ENCODE measurements at places on chromosomes 2 and 18.

GRCh38 chr2:196291873-196292800 is 120.8 kb upstream of the STK17B start:
- DNase-seq: no peak

DNA sequence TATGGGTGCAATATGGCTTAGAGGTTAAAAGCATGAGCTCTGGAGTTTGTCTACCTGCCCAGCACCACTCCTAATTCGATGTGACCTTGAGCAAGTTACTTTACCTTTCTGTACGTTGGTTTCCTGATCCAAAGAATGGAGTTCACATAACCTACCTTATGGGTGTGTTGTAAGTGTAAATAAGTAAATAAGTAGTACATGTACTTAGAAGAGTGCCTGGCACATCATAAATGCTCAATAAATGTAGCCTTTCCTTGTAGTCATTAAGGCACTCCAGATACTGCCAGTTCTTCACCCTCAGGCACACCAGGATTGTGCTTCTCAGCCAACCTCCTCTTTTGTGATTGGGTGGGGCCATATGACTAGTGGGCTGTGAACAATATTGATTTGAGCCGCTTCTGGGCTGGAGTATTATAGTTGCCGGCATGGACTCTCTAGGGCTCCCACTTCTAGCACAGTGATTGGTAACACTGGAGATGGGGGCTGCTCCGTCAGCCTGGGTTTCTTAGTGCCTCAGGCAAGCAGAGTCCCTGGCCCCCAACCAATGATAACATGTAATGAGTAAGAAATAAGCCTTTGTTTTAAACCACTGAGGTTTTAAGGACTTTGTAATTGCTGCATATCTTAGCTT is 101.7 kb upstream of the NOSTRIN start:
- no peak for DNase-seq

DNA sequence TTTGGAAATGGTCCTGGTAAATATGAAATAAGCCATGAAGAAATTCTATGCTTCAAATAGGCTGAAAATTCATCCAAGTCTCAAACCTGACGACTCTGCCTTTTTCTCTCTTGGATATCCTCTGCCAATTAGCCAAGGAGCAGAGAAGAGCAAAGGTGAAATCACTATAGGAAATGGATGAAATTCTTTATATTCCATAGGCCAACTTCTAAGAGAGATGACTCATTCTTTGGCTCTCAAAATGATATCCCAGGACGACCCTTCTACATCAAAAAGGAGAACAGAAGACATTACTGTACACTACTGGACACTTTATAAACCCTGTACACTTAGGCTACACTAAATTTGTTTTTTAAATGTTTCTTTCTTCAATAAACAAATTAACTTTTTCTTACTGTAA is 22.7 kb downstream of the PDE1A start:
- no peak for DNase-seq

DNA sequence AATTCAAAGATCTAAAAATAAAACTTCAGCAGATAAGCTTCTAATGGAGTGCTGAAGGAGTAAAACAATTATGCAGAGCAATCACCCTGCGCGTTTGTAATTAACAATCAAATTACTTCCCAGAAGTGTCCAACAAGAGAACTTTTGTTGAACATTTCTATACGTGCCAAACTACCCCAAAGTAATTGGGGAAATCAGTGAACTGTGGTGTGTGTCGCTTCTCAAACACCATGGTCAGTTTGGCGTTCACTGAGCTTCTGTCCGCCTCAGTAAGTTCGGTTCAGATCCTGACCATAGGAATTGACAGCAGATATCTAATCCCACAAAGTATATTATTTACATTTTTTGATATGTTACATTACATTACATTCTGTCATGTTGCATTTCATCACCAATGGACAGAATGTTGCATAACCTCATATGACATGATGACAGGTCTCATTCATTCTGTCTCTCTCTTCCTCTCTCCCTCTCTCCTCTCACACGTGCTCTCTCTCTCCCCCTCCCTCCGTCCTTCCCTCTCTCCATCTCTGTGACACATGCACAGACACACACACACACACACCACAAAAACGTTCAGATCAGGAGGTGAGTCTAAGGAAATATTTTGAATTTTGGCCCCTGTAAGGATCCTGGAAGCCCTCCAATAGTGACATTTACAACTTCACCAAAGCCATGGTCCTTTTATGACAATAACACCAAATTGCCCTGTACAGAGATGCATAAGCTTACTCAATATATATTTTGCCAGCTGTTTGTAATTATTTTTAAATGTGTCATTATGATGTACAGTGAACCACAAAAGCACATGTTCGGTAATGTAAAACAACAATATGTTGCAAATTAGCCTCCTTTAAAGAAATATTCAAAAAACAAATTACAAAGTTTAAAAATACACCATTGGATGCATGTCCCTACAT is 269.2 kb downstream of the FIGN start:
- DNase-seq: no peak

DNA sequence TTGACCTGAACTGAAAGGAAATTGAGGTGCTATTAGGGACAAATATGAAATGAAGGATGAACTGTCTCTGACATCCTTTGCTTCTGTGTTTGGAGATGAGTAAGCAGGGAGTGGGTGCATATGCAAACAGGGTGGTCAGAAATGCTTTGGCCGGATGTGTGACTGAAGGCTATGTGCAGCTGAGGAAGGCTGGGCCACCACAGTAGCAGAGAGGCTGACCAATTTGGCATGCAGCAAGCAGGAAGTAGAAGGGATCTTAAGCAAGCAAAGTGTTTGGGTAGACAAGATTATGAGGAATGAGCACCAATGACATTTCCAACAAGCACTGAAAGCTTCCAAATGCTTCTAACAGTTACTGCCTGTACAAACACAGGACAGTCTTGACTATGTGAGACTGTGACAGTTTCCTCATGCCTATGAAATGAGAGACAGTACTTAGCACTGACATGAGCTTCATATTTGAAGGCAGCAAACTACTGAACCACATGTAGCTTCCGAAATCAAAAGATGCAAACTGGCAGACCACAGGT is 3.3 kb upstream of the ACTR3 start:
- peak; percentile 77 for DNase-seq

DNA sequence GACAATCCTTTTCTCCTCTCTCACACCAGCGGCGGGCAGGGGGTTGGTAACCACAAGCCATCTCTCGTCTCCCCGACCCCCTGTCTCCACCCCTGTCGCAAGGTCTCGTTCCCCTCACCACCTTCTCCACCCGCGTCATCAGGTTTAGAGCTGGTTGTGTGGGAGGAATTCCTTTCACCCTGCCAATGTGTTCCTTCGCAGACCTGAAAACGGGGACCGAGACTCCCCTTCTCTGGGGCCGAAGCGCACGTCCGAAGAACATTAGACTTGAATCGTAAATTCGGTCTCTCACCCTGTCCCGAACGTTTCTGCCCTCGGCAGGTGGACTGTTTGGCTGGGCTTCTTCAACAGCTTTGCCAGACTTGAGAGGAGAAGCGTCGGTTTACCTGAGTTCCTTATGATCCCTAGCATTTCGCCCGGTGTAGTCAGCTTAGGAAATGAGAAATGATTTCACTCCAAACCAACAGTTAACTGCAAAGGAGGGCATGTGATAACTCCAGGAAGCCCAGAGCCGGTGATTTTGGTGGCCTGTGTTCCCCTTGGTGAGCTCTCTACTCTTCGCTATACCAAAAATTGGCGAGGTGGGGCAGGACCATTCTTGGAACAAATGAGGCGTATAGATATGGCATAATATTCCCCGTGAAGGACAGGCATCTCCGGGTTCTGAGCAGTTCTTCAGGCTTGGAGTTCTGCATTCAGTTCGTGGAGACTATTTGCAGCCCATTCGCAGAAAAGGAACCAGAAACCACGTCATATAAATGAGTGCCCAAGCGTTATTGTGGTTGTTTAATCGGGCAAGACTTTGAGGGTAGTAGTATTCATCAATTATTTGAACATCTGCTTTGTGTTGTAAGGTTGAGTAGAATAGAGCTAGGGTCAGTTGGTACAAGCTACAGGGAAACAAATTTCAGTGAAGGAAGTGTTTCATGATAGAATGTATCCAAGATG is 694 bp downstream of the CFAP36 start:
- no peak for DNase-seq

DNA sequence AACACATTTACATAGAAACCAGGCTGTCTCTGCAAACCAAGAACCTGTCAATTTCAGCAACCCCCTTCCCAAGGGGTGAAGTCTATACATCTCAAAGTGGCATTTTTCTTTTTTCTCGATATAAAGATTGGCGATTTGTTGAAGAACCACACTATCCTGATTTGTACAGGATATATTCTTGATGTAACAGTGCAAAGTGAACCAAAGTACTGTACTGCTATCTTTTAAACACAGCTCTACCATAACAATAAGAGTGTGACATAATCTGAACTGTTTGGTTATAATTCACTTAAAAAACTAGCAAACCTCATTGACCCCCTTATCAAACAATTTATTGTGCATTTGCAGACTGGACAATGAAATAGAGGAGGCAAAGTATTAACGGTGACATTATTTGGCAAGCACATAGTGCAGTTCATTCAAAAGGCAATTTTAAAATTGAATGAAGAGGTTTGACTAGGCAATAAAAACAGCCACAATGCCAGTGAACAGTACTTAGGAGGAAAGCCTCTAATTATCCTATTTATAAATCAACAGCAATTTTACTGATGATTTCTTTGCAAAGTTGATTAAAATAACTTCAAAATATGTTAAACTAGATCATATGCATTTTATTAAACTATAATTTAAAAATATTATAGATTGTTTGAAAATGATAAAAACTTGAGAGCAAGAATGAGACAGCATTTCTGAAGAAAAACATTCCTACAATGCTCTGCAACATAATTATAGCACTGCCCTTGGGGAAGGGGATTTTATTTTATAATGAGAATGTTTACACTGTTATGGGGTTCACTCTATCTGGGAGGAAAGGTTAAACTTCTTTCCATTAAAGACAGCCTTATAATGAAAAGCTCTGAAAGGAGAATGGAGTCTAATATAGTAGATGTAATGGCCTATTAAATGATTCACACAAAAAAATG is 440.9 kb downstream of the ZEB2 start:
- DNase-seq: no peak

- DNase-seq: no peak
Observed at GRCh38 chr2:86295066-86295465, 42.4 kb downstream of the REEP1 start.

DNA sequence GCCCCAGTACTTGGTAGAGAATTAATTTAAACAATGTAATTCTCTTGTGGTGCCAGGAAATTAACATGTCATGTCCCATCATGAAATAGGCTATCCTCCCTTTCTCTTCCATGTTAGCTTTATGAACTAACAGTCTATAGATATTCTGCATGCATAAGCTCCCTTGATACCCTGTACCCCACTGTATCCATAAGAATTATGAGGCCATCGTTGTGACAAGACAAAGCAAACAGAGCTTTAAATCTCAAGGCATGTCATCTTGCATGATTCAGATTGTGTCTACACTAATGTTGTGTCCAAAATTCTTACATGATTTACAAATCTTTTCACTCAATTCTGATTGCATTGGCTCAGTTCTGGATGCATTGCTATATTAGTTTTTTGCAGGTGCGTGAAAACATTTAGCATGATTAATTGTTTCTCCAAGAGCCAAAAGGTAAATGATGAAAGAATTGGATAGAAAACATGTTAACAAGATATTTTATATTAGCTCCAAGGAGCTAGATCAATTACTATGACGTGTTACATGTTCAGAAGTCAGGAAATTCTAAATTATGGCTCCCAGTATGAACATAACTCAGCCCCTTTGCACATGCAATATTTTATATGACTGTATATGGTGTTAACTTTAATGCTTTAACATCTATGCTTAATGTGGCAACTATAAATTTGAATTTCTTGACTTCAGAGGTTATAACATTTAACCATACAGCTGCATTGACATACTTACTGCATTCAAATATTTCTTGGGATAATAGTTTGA is 620.3 kb downstream of the SLC4A3 start:
- no peak for DNase-seq

- no peak for DNase-seq
Observed at GRCh38 chr2:180463608-180464007, 456.5 kb upstream of the CWC22 start.

- DNase-seq: no peak
Observed at GRCh38 chr2:101253703-101254450, 1.2 kb downstream of the CNOT11 start.

DNA sequence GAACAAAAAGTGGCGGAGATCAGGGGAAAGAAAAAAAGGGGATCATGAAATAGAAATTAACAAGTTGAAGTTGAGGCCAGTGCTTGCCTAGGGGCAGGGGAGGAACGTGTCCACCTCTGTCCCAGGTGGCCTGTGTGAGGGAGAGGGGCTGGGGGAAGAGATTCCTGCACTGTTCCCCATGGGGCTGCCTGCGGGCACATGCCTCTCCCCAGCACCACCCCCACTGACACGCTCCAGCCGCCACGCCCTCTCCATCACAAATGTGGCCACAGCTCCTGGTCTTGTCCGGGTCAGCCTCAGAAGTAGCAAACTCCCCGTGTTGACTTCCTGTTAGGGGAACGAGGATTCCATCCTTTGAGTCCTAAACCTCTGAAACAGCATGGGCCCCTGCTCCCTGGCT is 161.2 kb downstream of the GLI2 start:
- no peak for DNase-seq
